Brain microvascular endothelial cell (primary cell): ENCODE measurements at places on chromosomes 3 and 15.

- no peak for DNase-seq
Observed at GRCh38 chr3:115363071-115363470, 216.0 kb upstream of the ZBTB20 start.

- no peak for DNase-seq
Observed at GRCh38 chr3:139675327-139675726, 2.4 kb downstream of the NMNAT3 start.

GRCh38 chr3:52420388-52420787 is 24.5 kb downstream of the SEMA3G start:
- DNase-seq: no peak

DNA sequence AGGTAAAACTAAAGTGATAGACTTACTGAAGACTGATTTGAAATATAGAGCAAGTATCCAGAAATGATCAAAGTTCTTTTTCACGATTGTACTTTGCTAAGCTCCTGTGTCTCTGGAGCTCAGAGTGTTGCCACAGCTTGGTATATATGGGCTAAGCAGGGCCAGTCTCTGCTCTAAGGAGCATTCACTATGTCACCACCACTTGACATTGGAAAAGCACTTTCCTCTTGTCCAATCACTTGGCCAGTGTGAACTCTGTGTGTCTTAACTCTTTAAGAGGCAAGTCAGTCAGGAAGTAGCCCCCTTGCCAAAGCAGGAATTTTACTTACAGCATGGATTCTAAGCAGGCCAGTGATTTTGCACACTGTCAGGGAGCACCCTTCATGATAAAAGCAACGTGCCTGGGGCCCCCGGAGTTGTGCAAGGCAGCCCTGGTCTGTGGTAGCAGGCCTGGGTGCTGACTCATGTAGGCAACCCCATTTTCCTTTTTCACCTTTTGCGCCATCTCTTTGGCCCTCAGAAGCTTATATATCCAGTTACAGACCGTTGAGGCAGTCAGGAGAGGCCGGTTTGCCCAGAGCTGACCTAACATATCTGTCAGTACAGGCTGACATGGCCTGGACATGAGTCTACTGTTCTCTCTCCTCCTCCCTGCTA is 73.0 kb downstream of the HCN4 start:
- no peak for DNase-seq

DNA sequence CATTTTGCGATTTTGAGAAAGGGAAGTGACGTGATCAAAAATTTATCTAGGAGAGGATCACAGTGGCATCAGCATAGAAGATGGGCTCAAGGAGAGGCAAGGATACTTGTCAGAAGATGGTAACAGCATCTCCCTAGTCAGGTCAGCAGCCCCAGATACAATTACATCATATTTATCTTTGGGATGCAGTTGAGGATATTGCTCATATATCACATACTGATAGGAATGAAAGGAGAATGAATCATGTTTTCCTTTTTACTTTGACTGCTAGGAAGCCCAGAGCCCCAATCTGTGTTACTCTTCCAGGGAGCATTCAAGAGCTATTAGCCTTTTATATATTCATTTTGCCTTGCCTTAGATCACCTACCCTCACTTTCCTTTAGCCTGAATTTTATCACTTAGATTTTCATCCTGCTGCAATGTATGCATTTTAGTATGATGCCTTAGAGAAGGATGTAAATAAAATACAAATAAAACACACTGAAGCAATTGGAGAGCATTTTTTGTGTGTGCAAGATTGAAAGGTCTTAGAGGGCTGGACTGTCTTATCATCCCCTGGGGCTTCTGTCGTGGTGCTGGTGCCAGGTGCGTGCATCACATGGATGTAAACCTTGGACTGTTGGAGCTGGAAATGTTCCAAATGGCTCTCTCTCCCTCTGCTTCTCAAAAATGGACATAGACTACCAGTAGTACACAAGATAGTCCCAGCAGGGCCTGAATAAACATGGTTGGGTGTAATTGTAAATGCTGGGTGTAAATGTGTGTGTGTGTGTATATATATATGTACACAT is 40.3 kb downstream of the CORO2B start:
- DNase-seq: peak; percentile 56

DNA sequence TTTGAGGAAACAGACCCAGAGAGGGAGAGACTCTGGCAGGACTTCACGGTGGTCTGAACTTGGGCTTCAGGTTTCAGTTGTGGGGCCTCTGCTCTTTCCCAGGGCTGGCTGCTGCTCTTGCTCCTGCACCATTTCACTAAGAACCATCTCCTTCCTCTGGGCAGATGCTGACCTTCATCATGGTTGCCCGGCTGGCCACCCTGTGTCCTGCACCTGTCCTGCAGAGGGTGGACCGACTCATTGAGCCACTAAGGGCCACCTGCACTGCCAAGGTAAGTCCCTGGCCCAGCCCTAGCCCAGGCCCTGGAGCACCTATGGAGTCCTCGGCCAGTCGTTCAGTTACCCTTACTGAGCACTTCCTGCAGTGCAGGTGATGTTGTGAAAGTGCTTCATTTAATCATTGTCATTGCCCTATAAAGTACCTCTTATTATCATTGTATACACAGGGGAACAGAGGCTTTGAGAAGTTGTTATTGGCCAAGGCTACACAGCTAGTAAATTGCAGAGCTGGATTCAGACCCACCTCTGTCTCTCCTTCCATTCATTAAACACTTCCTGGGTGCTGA is 10.0 kb downstream of the RPL32 start:
- no peak for DNase-seq

DNA sequence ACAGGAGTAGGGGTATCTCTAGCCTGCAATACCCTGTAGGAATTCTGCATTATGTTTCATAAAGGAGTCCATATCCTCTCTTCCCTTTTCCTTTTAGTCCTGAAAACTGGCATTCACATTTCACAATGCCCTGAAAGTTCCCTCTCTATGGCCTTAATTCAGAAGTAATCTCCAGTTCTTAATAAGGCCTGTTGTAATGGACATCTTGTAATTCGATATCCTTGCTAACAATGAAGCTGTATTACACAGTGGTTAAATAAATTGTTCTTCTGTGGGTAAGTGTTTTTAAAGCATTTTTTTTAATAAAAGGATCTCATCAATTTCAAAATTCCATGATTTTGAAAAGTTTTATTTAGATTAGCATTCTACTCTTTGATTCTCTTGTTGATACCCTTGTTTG is 34.3 kb upstream of the NEO1 start:
- DNase-seq: no peak

DNA sequence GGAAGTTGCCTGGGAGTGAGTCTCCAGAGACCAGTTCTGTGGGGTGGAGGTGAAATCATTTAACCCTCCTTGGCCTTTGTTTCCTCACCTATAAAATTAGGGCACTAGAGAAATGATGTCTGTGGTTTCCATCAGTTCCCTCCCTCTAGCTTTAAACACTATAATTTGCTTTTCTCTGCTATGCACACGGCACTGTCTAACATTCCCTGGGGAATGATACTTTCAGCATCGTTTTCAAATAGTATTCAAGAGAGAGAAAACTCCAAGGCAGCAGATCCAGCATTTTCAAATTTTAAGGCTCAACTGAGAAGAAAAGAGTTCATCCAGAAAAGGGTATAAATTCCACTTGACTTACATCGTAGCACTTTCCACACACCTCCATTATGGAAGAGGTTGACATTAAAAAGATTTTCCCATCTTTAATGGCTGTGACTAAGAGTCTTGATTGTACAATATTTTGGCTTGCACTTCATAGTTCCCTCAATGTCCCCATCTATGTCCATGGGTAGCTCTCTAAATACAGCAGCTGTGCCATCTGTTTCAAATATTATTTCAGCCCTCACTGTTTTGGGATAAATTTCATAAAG is 137.7 kb upstream of the ZPLD1 start:
- no peak for DNase-seq
